ENCODE measurements at places on chromosomes 16 and 17.

GRCh38 chr17:29615048-29615385 is 7.7 kb downstream of the CORO6 start:
- DNase-seq, result peak; percentile 55

- no peak for DNase-seq
These were observed 75.7 kb upstream of the DNAH17 start for GRCh38 chr17:78652913-78653312.

DNA sequence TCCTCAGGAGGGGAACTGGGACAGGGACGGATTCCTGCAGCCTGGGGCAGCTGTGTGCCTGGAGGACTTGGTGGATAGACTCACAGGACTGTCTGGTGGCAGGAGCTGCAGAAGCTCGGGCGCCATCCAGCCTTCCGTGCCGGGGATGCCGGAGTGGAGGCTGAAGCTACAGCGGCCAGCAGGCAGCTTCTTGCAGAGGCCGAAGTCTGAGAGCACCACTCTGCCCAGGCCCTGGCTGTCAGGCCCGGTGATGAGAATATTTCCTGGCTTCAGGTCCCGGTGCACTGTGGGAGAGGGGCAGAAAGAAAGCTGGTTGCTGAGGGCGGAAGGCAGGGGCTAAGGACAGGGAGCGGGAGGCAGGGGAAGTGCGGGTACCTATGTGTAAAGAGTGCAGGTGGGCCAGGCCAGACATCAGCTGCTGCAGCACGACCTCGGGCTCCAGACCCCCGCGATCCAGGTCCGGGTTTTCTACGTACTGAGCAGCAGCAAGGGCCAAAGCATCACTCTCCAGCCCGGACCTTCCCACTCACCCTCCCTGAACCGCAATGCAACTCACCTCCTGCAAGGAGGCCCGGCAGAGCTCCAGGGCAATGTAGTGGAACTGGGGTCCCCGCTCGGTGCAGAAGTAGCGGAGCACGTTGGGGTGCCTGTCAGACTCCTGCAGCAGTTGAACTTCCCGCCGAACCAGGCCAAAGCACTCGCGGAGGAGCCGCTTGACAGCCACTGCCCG is 16.1 kb downstream of the PLK1 start:
- no peak for DNase-seq

- no peak for DNase-seq
These were observed 5.3 kb downstream of the KDM6B start for GRCh38 chr17:7839190-7839875.

DNA sequence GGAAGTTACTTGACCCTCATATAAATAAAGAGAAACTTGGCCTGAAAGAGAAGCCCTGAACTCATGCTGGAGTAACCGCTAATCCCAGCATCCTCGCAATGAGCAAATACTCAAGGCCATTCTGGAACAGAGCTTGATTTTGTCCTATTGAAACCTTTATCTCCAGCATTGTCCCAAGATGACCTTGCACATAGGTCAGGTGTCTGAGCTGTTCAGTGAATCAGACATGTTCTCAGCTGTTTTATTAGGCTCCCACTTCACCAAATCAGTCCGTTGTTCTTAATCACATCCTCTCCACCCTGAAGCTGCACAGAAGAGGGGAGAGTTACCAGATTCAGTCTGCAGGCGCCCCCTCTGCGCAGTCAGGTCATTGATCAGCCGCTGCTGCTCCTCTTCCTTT is 9.1 kb upstream of the MYH1 start:
- no peak for DNase-seq

DNA sequence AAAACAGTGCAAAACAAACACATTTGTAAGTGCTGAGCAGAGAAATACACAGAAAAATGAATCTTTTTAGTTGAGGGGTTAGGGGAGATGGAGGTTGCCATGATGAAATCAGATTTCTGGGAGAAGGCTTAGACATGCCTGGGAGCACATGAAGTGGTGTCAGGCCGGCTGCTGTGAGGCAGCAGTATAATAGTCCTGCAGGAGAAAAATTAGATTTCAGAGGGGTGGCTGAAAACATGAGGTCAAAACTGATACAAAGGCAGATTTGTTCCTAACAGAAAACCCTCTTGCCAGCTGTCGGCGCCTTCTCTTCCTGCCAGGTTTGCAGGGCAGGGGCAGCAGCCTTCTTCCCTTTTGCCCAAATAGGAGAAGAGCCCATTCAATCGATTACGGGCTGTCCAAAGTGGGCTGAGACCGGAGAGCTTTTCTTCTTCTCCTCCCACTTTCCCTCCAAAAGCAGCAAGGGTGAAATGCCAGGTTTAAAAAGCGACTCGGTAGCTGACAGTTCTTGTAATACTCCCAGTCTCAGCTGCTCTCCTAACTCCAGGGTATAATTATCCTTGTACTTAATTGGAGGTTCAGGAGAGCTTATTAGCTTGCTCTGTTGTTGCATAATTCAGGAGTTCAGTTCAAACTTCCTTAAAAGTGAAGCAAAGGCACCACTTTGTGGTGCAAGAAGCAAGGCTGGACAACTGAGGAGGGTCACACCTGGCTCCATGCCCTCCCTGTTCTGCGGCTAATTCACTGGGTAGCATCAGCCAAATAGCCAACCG is 80.0 kb downstream of the PCTP start:
- no peak for DNase-seq

DNA sequence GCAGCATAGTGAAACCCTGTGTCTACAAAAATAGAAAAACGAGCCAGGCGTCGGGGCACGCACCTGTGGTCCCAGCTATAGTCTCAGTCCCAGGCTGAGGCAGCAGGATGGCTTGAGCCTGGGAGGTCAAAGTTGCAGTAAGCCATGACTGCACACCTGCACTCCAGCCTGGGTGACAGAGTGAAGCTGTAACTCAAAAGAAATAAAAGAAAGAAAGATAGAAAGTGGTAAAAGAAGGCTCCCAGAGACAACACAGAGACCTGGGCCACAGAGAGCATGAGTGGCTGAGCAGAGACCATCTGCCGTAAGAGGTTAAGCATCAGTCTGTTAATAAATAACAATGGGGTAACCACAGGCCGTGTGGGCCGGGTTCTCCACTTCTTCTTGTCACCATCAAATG is 15.3 kb upstream of the HEXD start:
- no peak for DNase-seq

- DNase-seq, result no peak
These were observed 335.5 kb upstream of the ZFHX3 start for GRCh38 chr16:73383195-73383987.

DNA sequence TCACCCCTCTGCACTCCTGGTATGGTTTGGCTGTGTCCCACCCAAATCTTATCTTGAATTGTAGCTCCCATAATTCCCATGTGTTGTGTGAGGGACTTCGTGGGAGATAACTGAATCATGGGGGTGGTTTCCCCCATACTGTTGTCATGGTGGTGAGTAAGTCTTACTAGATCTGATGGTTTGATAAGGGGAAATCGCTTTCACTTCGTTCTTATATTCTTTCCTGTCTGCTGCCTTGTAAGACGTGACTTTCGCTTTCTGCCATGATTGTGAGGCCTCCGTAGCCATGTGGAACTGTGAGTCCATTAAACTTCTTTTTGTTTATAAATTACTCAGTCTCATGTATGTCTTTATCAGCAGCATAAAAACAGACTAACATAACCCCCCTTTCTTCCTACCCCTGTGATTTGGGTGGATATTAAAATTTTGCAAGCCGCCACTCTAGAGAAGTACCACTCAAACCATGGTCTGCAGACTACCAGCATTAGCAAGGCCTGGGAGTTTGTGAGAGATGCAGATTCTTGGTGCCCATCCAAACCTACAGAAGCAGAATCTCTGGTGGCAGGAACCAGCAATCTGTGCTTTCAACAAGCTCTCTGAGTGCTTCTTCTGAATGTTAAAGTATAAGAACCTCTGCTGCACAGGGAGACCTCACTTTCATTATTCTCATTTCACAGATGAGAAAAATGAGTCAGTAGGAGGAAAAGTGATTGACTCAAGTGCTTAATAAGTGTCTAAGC is 999.5 kb upstream of the EEF2KMT start:
- no peak for DNase-seq

- DNase-seq, result no peak
These were observed 15.0 kb upstream of the TAT start for GRCh38 chr16:71591917-71592316.

- DNase-seq, result no peak
These were observed 42.3 kb upstream of the NOL11 start for GRCh38 chr17:67675481-67675880.

DNA sequence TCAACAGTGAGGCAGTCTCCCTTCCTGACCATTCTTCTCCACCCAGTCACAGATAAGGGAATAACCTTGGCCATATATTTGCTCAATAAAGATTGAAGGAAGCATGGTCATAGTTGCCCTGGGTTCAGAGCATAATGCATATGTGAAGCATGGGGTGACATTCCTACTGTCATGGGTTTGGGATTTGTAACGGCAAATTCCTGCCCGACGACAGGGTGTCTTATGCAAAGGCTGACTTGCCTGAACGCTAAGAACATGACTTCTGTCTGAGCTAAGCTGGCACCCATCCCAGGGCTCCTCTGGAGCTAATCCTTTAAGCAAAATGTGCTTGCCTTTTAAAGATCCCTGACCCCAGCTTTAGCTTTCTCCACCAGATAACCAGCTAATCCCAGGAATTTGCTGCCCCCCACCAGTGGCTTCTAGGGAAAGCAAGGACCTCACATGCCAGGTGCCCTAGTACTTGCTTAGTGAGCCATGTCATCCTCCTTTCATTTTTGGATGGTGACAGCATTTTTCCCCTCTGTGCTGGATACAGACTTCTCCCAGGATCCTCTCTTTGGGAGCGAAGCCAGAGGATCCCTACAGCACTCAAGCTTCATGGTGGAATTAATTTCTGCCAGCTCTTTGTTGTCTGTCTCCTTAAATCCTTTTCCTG is 11.7 kb downstream of the SLC7A6OS start:
- DNase-seq, result no peak

Measured in stimulated activated CD4-positive, alpha-beta T cell treated with anti-CD3 and anti-CD28 coated beads, Interleukin-4, amount 100 ng/mL, for 4 hours (primary cell).